Renal cortical epithelial cell (primary cell): ENCODE measurements at places on chromosomes 7 and 10. TPM values are rescaled to one million over a fixed set of nuclear protein-coding genes. Genes with fewer than 3 reads are reported as not detected.

DNA sequence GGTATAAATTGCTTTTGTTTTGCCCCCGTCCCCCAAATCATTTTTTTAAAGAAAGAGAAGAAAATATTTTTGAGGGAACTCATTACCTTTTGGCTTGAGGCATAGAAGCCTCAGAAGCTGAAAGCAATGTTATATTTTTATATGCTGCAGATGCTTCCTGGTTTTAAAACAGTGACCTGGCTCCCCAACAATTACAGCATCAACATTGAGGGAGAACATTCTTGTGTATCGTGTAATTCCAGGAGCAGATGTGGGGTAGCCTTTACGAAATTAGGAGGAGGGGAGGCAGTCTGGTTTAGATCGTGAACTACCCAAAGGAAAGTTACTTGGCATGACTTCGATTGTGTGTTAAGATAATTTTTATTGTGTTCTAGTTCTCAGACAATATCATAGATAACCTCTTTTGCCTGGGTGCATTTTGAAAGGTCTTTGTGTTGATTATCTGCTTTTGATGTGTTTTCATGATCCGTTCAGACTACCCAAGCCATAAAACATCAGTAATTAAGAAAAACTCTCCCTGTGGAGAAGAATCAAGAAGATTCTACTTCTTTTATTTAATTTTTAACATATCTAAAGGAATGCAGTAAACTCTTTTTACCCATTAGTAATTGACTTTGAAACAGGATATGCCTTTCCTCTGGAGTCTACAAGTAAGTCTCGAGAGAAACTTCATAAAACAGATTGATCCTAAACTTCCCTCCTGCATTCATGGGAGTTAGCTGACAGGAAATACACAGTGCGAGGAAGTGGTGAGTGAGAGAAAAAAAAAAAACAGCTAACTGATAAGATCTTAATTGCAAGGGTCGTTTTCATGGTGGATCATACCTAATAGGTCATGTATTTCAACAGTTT is 141.4 kb downstream of the KIAA1217 start:
- peak; percentile 20 for DNase-seq

- peak; percentile 9 for DNase-seq
These were observed 681.9 kb downstream of the GRM8 start for GRCh38 chr7:126570845-126571244.

- DNase-seq = no peak
These were observed 11.6 kb downstream of the GRID1 start for GRCh38 chr10:86354761-86355540.

GRCh38 chr10:126140746-126141273 is 244.4 kb downstream of the FANK1 start:
- DNase-seq = peak; percentile 15

DNA sequence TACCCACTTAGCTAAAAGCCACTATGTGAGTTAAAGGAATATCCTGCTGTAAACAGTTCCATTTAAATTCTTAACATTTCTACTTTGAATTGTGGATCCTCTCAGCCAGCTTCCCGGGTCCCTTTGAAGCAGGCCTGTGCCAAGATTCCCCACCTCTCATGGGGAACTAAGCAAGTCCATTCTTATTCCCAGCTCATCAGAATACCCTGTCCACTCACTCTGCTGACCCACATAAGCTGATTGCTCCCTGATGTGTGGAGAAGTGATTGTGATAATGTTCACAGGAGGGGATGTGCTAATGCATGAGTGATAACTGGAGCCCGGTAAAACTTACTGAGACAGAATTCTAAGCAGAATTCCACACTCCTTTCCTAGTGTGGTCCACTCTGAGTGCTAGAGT is 709.7 kb downstream of the CNTNAP2 start:
- no peak for DNase-seq

DNA sequence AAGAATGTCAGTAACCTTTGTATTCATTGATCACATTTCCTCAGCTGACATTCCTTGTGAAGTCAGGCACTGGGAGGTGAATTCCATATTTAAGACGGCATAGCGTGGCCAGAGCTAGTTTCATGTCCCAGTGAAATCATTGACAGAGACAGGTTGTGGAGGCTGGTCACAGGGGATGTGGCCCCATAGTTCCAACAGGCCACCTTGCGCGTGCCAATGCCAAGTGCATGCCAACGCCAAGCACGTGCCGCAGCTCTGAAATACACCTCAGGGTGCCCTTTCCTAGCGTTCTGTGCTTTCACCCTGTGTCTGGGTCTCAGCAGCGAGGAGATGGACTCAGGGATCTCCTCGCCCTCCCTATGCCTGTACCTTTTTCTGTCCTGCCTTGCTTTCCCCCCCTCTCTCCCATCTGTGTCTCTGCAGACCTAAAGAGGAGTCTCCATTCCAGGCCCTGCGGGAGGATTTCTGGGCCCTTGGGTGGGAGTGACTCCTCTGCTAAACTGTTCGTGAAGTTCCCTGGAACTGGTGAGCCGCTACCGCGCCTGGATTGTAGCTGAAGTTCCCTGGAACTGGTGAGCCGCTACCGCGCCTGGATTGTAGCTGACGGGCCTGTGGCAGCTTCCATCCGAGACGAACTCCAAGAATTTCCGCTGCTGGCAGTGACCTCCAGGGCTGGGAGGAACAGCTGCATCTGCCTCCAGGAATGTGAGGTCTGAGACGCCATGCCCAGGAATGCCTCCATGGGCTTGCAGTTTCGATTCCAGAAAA is 19.7 kb downstream of the AQP1 start:
- DNase-seq = peak; percentile 83

The CFTR gene
- 10.9 and 29.9 TPM in 2 replicates for total RNA-seq

The VPS37D gene
- 8.6 and 9.2 TPM in 2 replicates for total RNA-seq

The ARHGAP22 gene
- 19.7 and 39.2 TPM in 2 replicates for total RNA-seq

The ACSL5 gene
- total RNA-seq = 5.8 and 11.8 TPM in 2 replicates
